Activated CD4-positive, alpha-beta T cell treated with anti-CD3 and anti-CD28 coated beads for 1 hour (primary cell): ENCODE measurements at places on chromosomes 11 and 22.

- no peak for DNase-seq
Measured at GRCh38 chr11:73907191-73907590, 30.4 kb downstream of the PAAF1 start.

GRCh38 chr11:125315079-125315740 lies 150.7 kb downstream of the PKNOX2 start:
- no peak for DNase-seq

DNA sequence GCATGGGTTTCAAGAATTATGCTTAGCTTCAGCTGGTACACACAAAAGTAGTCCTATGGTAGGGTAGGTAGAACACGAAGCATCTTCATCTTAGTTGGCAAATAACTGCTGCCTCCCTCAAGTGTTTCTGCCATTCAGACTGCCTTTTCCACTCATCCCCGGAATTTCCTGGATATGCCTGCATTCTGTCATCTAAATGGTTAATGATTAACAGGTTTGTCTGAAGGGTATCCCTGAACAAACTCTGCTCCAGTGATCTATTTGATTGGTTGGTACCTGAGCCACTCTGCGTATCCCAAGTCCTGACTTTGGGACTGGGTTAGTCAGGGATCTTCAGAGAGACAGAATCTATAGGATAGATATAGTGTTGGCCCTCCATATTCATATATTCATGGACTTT lies 272.3 kb upstream of the RAG2 start:
- no peak for DNase-seq

DNA sequence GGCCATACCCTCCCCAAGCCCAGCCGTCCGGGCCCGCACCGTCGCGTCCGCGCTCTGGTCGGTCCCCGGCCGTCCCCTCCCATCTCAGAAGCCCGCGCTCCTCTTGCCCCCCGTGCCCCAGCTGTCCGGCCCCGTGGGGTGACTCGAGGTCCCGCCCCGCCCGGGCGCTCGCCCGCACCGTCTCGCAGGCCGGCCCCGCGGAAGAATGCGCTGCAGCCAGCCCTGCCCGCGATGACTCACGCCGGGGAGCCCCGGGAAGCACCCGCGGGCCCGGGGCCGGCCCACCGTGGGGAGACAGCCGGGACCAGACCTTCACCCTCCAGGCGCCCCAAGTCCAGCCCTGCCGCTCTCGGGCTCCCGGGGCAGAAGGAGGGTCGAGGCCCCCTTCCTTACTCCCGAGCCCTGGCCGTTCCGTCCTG lies 320 bp upstream of the PHLDA2 start:
- DNase-seq, result no peak
